ENCODE measurements at places on chromosomes 7 and 10.

DNA sequence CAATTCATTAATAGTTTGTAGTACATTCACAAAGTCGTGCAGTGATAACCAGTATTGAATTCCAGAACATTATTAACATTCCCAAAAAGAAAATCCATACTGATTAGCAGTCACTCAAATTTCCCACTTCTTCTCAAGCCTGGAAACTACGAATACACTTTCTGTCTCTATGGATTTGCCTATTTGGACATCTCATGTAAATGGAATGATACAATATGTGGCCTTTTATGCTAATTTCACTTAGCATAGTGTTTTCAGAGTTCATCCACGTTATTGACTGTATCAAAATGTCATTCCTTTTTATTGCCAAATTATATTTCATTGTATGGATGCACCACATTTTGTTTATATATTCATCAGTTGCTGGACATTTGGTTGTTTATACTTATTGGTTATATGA is 78.8 kb downstream of the STK31 start:
- no peak for DNase-seq

DNA sequence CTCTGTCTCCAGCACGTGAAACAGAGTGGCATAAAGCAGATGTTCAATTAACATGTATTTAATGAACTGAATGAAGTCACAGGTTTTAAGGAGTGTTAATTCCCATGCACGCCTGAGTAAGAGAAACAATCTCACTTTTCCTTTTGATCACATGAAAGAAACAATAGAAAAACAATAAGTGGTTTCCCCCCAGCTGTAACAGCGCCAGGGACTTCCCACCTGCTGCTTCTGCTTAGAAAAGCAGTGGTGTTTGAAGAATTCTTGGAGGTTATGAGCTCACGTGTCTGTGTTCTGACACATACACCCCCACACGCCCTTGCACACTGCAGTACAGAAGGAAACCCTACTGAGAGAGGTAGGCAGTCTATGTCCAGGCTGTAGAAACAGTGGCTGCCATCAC is 51.3 kb upstream of the FRMD4A start:
- DNase-seq: no peak

DNA sequence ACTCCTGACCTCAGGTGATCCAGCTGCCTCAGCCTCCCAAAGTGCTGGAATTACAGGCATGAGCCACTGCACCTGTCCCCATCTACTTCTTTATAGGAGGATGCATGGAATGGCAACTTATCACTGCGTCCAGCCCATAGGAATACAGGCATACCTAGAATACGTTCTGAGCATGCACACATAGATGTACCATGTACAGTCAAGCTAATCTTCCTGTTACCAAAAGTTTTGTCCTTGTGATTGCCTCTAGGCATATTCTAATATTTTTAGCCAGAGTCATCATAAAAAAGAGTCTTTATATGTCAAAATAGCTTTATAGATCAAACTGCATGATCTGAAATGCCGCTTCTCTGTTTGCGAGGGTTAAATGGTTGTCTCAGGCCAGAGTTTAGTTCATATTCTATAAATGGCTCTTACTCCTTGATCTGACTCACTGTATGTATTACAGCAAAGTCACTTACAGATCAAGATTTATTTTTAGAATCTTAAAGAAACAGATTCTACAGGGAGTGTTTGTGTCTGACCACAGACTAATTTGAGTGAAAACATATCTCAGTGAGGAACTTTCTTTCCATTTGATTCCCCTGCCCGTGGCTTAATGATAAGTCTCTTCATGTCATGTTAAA is 210.9 kb downstream of the CREB5 start:
- peak; percentile 50 for DNase-seq

DNA sequence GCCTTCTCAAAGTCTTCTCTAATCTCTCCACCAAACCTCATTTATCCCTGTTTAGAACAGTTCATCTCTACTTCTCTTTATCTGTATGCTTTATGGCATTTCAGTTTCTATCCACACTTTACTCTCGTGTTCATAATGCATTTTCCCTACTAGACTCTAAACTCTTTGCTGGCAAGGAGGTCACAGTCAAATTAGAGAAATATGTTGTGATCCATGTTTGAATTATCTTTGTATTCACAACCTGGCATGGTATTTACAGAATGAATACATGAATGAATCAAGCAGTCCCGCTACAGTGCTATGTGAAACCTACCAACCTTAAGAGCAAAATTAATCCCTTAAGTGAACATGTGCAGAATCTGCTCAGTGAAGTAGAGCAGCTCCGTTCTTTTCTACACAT is 12.8 kb upstream of the YAE1 start:
- no peak for DNase-seq

- DNase-seq: no peak
Observed at GRCh38 chr10:59962756-59963155, 56.4 kb upstream of the CCDC6 start.

DNA sequence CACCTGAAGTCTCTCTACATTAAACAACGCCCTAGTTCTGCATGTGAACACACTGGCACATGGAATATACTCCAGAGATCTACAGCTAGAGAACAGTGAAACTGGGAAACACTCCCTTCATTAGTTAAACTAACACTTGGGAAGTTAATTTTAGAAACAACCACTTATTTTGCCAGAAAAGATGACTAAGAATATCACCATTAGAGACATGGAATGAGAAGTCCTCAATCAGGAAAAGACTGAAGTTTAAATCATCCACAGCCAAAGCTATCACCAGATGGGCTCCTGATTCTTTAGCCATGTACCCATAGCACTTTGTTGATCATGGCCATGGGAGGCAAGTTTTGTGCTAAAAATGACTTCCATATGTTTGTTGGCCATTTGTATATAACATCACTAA is 719.5 kb downstream of the KCNMA1 start:
- no peak for DNase-seq

GRCh38 chr10:77251297-77252013 is 386.2 kb downstream of the KCNMA1 start:
- DNase-seq: peak; percentile 40

GRCh38 chr10:35447693-35448407 is 111.5 kb downstream of the CCNY start:
- DNase-seq: peak; percentile 22

DNA sequence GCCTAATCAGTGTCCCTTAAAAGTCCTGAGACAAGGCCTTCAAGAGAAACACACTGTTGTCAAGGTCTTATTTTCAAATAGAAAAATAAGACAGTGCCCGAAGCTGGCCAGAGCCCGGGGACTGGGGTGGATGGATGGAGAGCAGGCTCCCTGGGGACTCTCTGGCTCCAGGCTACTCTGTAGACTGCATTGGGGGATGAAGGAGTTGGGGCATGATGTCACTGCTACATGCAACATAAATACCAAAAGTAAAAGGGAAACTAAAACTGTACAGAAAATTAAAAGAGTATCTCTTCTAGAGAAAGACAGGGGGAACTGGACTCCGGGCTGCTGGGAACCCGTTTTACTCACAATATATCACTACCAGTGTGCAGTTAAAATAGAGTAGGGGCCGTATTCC is 629.8 kb downstream of the KCNMA1 start:
- no peak for DNase-seq

GRCh38 chr7:152663148-152663740 is 12.7 kb downstream of the XRCC2 start:
- DNase-seq: no peak

GRCh38 chr7:20959281-20959680 is 172.6 kb upstream of the SP8 start:
- DNase-seq: no peak

- DNase-seq: no peak
Observed at GRCh38 chr10:20088061-20088701, 271.9 kb downstream of the PLXDC2 start.

DNA sequence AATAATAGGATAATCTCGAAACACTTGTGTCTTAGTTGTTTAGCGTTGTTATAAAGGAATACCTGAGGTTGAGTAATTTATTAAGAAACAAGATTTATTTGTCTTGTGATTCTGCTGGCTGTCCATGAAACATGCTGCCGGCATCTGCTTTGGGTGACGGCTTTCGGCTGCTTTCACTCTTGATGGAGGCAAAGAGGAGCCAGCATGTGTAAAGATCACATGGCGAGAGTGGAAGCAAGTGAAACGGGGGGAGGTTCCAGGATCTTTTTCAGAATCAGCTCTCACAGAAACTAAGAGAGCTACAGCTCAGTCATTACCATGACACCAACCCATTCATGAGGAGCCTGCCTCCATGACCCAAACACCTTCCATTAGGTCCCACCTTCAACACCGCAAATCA is 402.8 kb downstream of the CDC14C start:
- no peak for DNase-seq

- no peak for DNase-seq
Observed at GRCh38 chr7:140478246-140479061, 851 bp downstream of the MKRN1 start.
